ENCODE measurements at places on chromosomes 11 and 22.

- no peak for DNase-seq
These were observed 37.2 kb downstream of the MS4A6A start for GRCh38 chr11:60145677-60146076.

GRCh38 chr22:35212009-35212408 lies 45.3 kb upstream of the HMGXB4 start:
- peak; percentile 70 for DNase-seq

- DNase-seq: peak; percentile 93
These were observed 8.8 kb upstream of the OR2AT4 start for GRCh38 chr11:75105462-75105925.

DNA sequence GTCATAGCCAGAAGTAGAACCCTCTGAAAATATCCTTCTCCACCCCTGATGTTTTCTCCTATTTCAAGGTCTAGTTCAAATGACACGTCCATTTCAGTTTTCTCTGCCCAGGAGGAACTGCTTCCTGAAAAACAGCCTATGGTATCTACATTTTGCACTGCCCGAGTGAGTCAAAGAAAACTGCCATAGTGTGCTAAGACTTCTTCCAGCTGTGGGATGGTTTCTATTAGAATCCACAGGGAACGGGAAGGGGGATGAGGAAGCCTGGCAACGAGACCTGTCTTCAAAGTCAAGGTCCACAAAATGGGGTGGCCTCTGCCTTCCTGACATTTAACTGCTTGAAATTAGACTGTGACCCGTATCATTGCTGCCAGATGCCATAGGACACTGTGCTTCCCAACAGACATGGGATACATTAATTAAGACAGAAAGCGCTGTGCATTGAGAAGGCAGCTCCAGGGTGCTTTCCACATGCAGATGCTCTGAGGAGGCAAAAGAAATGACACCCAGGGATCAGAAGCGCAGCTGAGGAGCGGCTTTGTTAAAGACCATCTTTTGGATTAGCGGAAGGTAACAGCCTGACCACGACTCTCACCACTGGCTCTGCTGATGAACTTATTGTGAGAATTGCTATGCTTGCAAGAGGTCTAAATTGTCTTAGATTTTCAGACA lies 39.4 kb upstream of the NUP50 start:
- no peak for DNase-seq

- DNase-seq: peak; percentile 61
These were observed 170.3 kb upstream of the ZBED5 start for GRCh38 chr11:11028017-11028692.

GRCh38 chr22:48237466-48238283 lies 1475.2 kb downstream of the TBC1D22A start:
- no peak for DNase-seq

DNA sequence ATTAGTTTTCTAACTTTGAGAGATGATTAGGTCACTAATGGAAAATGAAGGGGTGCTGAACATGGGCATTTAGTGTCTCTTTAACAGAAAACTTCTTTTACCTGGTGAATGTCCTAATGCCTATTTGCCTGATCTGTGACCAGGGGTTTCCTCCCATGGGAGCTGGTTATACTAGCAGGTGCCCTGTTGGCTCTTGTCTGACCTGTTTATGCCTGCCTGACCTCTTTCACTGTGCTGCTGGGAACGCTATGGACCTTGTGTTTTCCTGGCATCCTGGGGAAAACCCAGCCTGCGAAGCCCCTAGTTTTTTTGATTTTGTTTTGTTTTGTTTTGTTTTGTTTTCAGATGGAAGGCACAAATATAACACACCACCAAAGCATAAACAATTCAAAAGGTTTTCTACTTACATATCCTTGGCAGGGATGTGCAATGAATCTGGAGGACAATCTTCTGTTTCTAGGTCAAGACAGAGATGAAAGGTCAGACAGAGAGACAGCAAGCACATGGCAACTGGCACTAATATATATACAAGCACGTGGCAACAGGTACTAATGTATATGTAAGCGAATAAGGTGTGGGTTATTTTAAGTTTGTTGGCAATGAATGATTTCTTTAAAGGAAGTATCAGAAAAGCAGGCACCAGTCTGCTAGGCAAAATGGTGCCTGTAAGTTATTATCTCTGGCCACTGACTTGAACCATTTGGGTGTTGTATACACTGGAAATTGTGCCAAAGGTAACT lies 390.2 kb downstream of the LUZP2 start:
- no peak for DNase-seq

DNA sequence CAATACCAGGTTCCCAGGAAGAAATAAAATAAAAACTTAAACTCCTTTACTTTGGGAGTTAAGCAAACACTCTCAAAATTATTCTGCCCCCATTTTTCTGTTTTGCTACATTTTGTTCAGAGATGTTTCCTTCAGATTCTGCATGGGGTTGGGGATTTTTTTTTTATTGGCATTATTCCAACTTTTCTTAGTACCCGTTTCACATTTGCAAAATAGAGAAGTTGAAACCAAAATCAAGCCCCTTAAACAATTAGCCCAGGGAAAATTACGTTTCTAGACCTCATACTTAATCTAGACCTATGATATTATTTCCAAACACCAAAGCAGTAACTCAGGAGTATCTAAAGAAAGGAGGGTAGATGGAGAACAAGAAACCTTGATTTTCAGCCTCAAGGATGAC lies 20.6 kb upstream of the MS4A7 start:
- DNase-seq: no peak

GRCh38 chr11:126366064-126366822 lies 10.8 kb downstream of the ST3GAL4 start:
- no peak for DNase-seq

- DNase-seq: peak; percentile 86
These were observed 2.6 kb upstream of the LTBP3 start for GRCh38 chr11:65560555-65561418.

GRCh38 chr22:49530671-49531367 lies 296.9 kb downstream of the BRD1 start:
- DNase-seq: no peak

GRCh38 chr22:27461470-27461869 lies 340.1 kb downstream of the MN1 start:
- peak; percentile 85 for DNase-seq

DNA sequence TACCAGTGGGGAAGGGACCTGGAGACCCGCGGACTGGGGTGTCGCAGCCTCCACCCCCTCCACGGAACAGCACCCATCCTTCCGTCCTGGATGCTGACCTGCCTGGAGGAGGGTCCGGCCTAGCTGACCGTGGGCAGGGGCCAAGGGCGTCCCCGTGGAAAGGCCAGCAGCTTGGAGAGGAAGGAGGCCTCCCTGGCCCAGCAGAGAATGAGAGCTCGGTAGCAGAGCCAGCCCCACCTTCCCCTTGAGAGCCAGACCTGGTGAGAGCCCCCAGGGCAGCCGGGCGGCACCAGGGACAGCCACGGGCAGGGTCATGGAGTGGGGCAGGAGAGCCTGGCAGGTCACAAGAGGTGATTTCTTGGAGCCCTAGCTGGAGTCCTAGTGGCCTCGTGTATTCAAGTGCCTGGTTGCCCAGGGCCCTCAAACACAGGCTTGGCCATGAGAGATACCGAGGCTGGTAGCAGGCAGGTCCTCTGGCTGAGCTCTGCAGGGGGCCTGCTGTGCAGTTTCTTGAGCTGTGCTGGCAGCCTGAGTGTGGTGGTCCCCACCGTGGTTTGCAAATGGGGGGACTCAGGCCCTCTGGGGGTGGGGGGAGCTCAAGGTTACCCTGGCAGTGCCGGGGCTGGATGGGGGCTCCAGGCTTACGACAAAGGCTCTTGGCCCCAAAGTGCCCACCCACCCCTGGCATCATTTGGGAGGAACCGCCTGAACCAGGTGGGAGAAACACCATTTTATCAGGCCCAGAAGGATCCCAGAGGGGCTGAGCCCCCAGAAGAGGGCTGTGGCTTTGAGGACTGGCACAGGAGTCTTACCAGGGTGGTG lies 7.6 kb downstream of the TSPAN32 start:
- no peak for DNase-seq

DNA sequence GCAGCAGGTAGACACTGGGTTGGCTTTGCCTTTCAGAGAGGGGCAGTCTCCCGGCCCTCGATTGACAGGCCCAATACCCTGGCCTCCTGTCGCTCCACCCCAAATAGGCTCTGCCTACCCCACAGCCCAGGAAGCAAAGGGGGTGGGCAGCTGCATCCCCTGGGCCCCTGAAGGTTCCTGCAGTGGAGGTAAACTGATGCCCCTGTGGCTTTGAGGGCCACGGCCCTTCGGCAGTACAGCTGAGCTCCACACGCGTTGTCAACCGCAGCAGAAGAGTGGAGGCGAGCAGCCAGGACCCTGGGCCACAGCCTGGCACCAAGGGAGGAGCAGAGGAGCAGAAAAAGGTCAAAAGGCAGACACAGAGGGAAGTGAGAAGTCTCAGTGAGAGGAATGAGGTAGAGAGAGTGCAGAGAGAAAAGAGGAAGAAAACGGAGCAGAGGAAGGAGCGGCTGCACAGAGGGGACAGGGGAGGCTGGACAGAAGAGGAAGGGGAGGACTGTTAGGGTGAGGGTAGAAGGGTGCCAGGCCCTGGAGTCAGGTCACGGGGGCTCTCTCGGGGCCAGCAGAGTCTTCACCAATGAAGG lies 64.0 kb downstream of the SLC22A12 start:
- no peak for DNase-seq

DNA sequence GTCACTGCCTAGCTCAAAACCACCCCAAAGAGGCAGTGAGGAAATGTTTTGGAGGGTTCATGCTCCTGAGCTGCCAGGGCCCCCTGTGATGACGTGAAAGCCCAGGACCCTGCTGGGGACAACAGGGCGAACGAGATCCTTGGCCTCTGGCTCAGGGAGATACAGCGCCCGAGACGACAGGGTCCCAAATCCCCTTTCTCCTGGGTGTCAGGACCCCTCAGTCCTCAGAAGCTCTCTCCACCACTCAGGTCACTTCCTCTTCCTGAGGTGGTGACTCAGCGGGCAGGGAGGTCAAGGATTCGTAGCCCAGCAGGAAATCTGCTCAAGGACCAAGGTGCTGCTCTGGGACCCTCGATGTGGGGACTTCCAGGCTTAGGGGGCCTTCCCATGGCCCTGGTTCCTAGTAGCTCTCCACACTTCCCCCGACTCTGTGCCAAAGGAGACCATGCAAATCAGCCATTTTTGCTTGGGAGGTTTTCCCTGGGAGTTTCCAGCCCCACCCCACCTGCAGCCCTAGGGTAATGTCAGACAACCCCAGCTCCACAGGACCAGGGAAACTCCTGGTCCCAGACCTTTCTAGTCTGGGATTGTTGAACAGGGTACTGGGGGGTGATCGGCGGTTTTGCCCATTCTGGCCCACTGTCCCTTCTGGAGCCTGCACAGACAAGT lies 12.8 kb downstream of the BCL9L start:
- DNase-seq: peak; percentile 58

DNA sequence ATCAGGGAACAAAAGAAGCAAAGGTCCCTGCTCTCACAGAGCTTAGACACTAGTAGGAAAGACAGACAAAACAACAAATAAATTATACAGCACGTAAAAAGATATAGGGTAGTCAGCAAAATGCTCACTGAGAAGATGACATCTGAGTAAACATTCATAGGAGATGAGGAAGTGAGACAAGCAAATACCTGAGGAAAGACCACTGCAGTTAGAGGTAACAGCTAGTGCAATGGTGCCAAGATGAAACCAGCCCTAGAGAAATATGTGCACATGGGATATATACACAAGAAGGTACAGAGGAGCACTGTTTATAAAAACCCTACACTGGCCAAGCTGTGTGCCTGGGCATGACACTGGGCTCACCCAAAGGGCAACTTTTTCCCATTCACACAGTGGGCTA lies 9.8 kb downstream of the CYP2R1 start:
- DNase-seq: no peak

DNA sequence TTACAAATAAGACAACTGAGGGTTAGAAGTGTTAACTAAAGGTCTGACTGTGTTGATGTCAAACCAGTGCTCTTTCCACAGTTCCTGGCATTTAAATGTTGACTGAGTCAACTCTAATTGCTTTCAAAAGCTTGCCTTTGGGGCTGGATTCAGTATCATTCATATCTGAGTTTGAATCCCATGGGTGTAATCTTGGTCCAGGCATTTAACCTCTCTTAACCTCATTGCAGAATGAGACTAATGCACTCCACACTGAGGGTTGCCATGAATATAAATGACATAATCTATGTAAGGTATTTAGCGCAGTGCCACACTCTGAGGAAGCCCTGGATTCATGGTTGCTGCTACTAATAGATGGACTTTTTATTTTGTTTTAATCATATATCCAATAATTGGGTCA lies 274.3 kb downstream of the DDX10 start:
- no peak for DNase-seq

DNA sequence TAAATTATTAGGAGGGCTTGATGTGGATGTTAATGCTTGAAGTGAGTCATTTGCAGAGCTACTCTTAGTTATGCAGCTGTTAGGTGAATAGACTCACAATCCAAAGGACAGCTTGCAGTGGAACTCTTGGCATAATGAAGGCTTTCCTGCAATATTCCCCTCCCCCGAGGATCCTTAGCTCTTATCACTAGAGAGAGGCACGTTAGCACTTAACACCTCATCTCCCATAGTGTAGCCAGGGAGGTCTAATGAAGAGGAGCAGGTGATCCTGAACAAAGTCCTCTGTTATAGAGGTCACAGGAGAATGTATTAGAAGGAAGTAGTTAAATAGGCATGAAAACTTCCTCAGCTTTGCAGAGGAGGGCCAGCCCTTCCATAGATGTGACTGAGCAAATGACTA lies 919.2 kb upstream of the FAT3 start:
- no peak for DNase-seq

DNA sequence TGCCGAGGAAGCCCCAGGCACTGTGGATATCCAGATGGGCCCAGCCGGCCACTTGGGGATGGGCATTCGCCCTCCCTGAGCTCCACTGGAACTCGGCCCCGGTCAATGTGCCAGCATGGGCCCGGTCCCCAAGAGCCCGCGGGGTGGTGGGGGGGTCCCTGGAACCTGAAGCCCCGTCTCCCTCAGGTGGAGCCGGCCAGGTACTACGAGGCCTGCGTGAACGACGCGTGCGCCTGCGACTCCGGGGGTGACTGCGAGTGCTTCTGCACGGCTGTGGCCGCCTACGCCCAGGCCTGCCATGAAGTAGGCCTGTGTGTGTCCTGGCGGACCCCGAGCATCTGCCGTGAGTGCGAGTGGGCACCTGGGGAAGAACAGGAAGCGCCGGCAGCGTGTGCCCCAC lies 21.2 kb downstream of the MUC5AC start:
- DNase-seq: no peak

DNA sequence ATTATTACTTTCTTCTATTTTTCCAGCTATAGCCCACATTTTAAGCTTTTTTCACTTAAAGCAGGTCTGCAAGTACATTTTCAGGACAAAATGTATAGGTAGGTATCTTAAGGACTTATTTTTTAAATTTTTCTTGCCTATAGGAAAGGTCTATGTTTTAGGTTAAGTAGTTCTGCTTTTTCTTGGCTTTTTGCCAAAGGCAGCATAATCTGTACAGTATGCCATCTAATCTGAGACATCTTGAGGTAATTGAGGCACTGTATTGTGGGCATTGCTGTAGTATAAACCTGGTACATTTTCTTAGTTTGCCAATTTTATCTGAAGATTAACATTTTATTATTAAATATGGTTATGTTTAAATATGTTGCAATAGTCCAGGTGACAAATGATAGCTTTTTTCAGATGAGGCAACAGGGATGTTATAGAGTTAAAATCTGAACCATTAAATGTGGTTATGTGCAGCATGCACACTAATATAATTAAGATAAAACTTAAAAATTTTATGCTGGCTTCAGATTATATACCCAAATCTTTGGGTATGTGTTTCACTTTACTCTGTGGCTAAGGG lies 42.9 kb downstream of the QSER1 start:
- no peak for DNase-seq

GRCh38 chr11:92663539-92663938 lies 305.9 kb upstream of the MTNR1B start:
- DNase-seq: peak; percentile 1

- peak; percentile 64 for DNase-seq
These were observed 29.7 kb downstream of the MB start for GRCh38 chr22:35587447-35587870.

- no peak for DNase-seq
These were observed 412.3 kb upstream of the KIRREL3 start for GRCh38 chr11:127412722-127413380.
